Neuronal stem cell (in vitro differentiated cells): ENCODE measurements at places on chromosomes 6 and 20.

DNA sequence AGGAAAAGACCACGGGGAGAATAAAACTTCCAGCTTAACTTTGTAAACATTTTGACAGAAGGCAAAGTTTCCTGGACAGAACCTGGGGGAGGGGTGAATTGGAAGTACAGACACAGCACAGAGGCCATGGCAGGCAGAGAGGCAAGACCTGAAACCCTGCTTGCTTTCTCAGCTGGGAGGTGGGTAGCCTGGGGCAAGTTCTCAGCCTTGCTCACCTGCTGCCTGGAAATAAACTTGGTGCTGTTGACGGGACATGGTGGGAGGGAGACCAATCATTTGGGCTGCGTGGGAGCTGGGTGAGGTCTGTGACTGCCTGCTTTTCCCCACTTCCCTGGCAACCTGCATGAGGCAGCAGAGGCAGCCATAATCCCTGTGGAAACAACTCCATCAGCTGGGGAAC, 221.3 kb downstream of the MOXD1 start:
- no peaks in the 10 kb centered on the region for H3K4me1 ChIP-seq
- H3K27ac ChIP-seq, result no peak overlapping the region
- DNase-seq, result no peak
- no peak overlapping the region for H3K4me3 ChIP-seq
- H3K27me3 ChIP-seq, result no peaks in the 10 kb centered on the region
- H3K36me3 ChIP-seq, result no peaks in the 10 kb centered on the region

DNA sequence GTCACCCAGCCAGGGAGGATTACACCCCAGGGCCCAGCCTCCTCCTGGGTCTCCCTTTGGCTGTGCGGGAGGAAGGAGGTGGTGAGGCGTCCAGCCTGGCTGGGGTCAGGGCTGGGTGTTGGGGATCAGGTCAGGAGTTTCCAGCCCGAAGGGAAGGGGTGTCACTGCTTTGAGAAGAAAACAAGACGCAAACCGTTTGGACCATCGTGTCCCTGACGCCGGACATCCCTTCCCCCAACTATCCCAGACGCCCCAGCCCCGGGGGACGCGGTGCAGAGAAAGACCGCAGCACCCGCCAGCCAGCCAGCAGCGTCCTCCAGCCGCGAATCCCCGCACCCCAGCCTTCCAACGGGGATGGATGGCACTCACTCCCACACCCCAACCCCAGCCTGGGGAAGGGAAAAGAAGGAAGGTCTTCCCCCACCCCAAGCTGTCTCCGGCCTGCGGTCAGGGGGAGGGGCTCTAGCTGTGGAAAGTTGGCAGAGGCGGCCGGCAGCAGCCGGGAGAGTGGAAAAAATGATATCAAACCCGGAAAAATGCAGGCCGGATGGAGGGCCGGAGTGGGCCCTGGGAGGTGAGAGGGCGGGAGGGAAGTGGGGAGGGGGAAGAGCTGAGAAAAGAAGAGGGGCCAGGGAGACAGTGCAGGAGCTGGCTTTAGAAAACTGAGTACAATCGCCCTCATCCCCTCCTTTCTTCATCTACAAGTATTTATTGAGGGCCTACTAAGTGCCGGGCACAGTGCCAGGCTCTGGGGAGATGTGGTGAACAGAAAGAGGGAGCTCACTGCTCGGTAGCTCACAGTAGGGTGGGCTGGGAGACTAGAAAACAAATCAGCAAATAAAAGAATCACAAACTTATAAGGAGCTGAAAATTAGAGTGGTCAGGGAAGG, 10.6 kb downstream of the REM1 start:
- H3K27me3 ChIP-seq, result no peaks in the 10 kb centered on the region
- no peaks in the 10 kb centered on the region for H3K36me3 ChIP-seq
- no peak overlapping the region for H3K4me3 ChIP-seq

- H3K27ac ChIP-seq, result no peak overlapping the region
- no peaks in the 10 kb centered on the region for H3K27me3 ChIP-seq
Measured at GRCh38 chr6:116530436-116530835, 15.0 kb downstream of the TRAPPC3L start.

GRCh38 chr6:167995302-167995701, 2.2 kb upstream of the KIF25 start:
- no peak overlapping the region for H3K27ac ChIP-seq
- DNase-seq, result no peak
- no peak overlapping the region for H3K4me3 ChIP-seq
- H3K36me3 ChIP-seq, result no peaks in the 10 kb centered on the region

DNA sequence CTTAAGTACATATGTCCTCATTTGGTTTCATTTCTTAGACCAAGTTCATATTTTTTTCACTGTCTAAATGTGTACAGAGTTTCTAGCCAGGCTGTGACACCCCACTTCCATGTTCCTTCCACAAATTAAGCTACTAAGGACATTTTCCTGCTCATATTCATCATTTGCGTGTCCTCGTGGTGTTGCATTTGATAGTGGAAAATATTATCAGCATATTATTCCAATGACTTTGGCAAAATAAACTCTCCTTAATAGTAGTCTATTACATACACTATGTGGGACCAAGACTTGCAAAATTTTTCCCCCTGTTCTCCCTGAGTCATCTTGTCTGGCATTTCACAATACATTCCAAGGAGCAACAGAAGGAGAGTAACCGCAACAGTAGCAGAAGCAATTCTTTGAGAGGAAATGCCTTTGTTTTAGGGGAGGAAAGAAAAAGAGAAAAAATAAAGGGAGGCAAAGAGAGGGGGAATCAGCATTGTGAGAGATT, 599.2 kb downstream of the COL12A1 start:
- DNase-seq, result no peak
- no peaks in the 10 kb centered on the region for H3K36me3 ChIP-seq
- H3K27me3 ChIP-seq, result no peaks in the 10 kb centered on the region

GRCh38 chr20:45507011-45507820, 8.2 kb downstream of the SPINT3 start:
- no peak for DNase-seq
- no peak overlapping the region for H3K4me3 ChIP-seq
- H3K27ac ChIP-seq, result no peak overlapping the region
- no peaks in the 10 kb centered on the region for H3K4me1 ChIP-seq

GRCh38 chr20:37317994-37318640, 27.8 kb upstream of the SRC start:
- H3K27me3 ChIP-seq, result no peaks in the 10 kb centered on the region
- DNase-seq, result no peak
- H3K4me3 ChIP-seq, result no peak overlapping the region
- peaks cover 6% of the 10 kb centered on the region for H3K36me3 ChIP-seq
- H3K4me1 ChIP-seq, result peaks cover 6% of the 10 kb centered on the region

GRCh38 chr6:38427492-38428210, 212.1 kb downstream of the BTBD9 start:
- H3K27me3 ChIP-seq, result no peaks in the 10 kb centered on the region
- H3K27ac ChIP-seq, result no peak overlapping the region
- no peak overlapping the region for H3K4me3 ChIP-seq
- H3K36me3 ChIP-seq, result no peaks in the 10 kb centered on the region
- DNase-seq, result no peak

GRCh38 chr6:44133981-44134711, 6.8 kb downstream of the TMEM63B start:
- no peak overlapping the region for H3K27ac ChIP-seq
- no peak overlapping the region for H3K4me3 ChIP-seq
- peaks cover 12% of the 10 kb centered on the region for H3K36me3 ChIP-seq
- no peaks in the 10 kb centered on the region for H3K27me3 ChIP-seq
- H3K4me1 ChIP-seq, result peaks cover 33% of the 10 kb centered on the region

- H3K36me3 ChIP-seq, result no peaks in the 10 kb centered on the region
- H3K4me3 ChIP-seq, result no peak overlapping the region
- no peak overlapping the region for H3K27ac ChIP-seq
Measured at GRCh38 chr6:36241728-36242127, 28.1 kb upstream of the PNPLA1 start.

- no peaks in the 10 kb centered on the region for H3K4me1 ChIP-seq
- no peak overlapping the region for H3K4me3 ChIP-seq
- no peaks in the 10 kb centered on the region for H3K36me3 ChIP-seq
- H3K27ac ChIP-seq, result no peak overlapping the region
Measured at GRCh38 chr6:6701864-6702263, 113.3 kb downstream of the LY86 start.

- no peak overlapping the region for H3K4me3 ChIP-seq
- H3K36me3 ChIP-seq, result no peaks in the 10 kb centered on the region
- no peak overlapping the region for H3K27ac ChIP-seq
- DNase-seq, result no peak
- no peaks in the 10 kb centered on the region for H3K27me3 ChIP-seq
Measured at GRCh38 chr20:47127999-47128398, 228.5 kb downstream of the ZMYND8 start.

DNA sequence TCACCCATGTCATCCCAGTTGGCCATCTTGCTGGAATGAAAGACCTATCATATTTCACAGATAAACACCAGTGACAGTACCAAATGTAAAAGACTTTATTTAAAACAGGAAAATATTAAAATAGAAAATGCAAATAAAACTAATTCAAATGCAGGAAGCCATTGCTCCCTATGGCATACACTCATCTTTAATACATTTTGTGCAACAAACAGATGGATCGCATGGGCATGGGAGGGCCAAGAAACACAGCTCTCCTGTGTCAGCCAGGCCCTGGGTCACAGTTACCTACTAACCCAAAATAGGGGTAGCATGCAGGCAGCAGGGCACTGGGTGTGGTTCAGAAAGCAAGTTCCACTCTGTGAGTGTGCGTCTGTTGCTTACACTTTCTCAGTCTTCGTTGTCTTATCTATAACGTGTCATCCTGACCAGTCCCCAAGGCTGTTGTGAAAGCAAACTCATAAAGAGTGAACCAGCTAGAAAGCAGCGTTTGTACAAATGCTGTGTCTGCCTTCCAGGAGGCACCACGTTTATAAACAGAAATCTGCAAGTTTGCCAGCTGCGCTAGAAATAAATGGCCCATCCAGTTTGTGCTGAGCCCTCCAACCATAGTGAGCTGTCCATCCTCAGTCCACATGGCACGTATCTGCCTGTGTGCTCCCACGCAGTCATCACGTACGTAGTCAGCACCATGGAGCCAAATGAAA, 180.5 kb downstream of the SYNDIG1 start:
- H3K27ac ChIP-seq, result no peak overlapping the region
- H3K4me3 ChIP-seq, result no peak overlapping the region
- no peaks in the 10 kb centered on the region for H3K4me1 ChIP-seq
- no peak for DNase-seq

- no peak overlapping the region for H3K27ac ChIP-seq
- no peak for DNase-seq
- no peaks in the 10 kb centered on the region for H3K27me3 ChIP-seq
- no peaks in the 10 kb centered on the region for H3K36me3 ChIP-seq
- H3K4me3 ChIP-seq, result no peak overlapping the region
Measured at GRCh38 chr6:163667372-163668060, 253.0 kb downstream of the QKI start.

DNA sequence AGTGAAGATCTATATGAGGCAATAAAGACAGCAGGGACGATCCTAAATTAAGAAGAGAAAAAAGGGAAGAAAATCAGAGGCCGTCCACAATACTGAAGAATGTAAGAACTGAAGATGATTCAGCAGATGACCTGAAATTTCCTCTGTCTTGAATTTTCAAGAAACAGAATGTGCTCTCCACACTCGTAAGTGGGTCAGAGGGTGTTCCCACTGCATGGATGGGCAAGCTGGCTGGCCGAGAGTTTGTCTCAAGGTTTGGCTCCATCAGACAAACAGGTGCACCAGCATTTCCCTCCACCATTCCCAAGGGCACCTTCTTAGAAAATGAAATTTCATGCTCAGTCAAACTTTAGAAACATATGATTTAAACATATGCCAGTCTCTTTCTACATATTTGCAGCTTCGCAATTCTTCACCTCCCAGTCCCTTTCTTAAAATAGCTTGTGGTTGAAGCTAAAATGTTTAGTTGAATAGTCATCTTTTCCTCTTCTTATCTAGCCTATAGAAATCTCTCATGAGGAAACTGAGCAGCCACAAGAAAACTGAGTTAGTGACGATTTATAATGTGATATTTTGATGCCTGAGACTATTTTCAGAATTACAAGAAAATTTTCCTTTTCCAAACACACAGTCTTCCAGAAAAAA, 576.4 kb downstream of the PRKN start:
- DNase-seq, result no peak
- H3K36me3 ChIP-seq, result no peaks in the 10 kb centered on the region
- H3K4me1 ChIP-seq, result no peaks in the 10 kb centered on the region

GRCh38 chr6:134564705-134565104, 246.8 kb upstream of the SGK1 start:
- H3K4me3 ChIP-seq, result no peak overlapping the region
- no peak for DNase-seq
- H3K27me3 ChIP-seq, result no peaks in the 10 kb centered on the region
- no peak overlapping the region for H3K27ac ChIP-seq
- H3K36me3 ChIP-seq, result no peaks in the 10 kb centered on the region
- no peaks in the 10 kb centered on the region for H3K4me1 ChIP-seq

DNA sequence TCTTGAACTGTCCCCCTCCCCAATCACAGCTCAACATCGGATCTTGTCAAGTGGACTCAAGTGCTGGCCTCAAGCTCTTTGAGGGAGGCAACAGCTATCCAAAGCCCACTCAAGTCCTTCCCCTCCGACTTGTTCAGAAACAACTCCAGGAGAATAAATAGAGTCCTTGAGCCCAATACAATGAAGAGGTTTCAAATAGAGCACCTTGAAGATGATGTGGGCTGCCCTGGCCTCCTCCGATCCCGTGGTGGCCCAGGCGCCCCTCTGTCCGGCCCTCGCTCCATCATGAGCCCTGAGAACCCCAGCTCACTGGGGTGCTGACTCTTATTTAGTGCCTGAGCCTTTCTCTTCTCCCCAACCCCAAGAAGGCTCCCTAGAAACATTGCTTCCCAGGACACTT, 164.3 kb upstream of the PMEPA1 start:
- H3K4me1 ChIP-seq, result no peaks in the 10 kb centered on the region
- DNase-seq, result no peak
- no peak overlapping the region for H3K27ac ChIP-seq
- no peaks in the 10 kb centered on the region for H3K27me3 ChIP-seq

DNA sequence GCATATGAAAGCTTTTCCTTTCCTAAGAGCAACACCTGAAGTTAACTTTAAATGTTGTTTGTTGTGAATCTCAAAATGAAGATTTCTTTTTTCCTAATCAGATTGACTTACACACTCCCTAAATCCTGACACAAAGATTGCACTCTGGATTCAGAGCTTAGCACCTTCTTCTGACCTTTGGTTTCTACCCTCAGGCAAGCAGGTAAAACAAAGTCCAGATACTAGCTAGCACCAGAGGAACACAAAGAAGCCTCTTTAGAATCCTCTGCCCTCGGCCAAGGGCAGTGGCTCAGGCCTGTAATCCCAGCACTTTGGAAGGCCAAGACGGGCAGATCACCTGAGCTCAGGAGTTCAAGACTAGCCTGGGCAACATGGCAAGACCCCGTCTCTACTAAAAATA, 14.5 kb downstream of the SERAC1 start:
- no peak overlapping the region for H3K4me3 ChIP-seq
- DNase-seq, result no peak
- no peaks in the 10 kb centered on the region for H3K4me1 ChIP-seq
- no peaks in the 10 kb centered on the region for H3K27me3 ChIP-seq

- no peaks in the 10 kb centered on the region for H3K27me3 ChIP-seq
- no peak overlapping the region for H3K4me3 ChIP-seq
- peaks cover 7% of the 10 kb centered on the region for H3K36me3 ChIP-seq
Measured at GRCh38 chr20:62916703-62917476, 9.4 kb downstream of the DIDO1 start.

GRCh38 chr6:161414180-161414579, 140.3 kb upstream of the AGPAT4 start:
- H3K27me3 ChIP-seq, result no peaks in the 10 kb centered on the region
- no peak for DNase-seq
- peaks cover 25% of the 10 kb centered on the region for H3K4me1 ChIP-seq
- H3K27ac ChIP-seq, result no peak overlapping the region
- H3K36me3 ChIP-seq, result no peaks in the 10 kb centered on the region
- H3K4me3 ChIP-seq, result no peak overlapping the region

- no peak for DNase-seq
- no peak overlapping the region for H3K27ac ChIP-seq
- no peak overlapping the region for H3K4me3 ChIP-seq
- H3K27me3 ChIP-seq, result no peaks in the 10 kb centered on the region
- H3K36me3 ChIP-seq, result no peaks in the 10 kb centered on the region
Measured at GRCh38 chr6:90463359-90463758, 123.5 kb downstream of the MAP3K7 start.
